Dorsolateral prefrontal cortex (tissue), 122 donors: ENCODE measurements at places on chromosomes 11 and 22.

DNA sequence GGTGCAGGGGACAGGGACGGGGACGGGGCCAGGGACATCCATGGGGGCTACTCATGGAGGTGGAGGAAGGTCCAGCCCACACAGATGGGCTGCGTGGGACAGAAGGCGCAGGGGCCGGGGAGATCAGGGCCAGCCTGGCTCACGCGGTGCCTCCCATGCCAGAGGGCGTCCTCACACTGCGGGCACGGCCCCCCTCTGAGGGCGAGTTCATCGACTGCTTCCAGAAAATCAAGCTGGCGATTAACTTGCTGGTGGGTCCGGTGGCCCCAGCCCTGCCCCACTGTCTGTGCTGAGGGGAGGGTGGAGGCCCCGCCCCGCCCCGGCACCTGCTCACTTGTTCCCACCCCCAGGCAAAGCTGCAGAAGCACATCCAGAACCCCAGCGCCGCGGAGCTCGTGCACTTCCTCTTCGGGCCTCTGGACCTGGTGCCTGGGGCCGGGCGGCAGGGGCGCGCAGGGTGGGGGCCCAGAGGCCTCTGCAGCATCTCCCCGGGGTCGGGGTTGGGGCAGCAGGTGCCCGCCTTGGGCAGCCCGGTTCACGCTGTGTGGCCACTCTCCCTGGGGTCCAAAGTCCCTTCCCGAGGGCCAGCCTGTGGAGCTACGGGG is 15.8 kb downstream of the EPS8L2 start:
- no peak for DNase-seq

GRCh38 chr11:2109541-2110019 is 29.6 kb downstream of the IGF2 start:
- DNase-seq, result no peak

DNA sequence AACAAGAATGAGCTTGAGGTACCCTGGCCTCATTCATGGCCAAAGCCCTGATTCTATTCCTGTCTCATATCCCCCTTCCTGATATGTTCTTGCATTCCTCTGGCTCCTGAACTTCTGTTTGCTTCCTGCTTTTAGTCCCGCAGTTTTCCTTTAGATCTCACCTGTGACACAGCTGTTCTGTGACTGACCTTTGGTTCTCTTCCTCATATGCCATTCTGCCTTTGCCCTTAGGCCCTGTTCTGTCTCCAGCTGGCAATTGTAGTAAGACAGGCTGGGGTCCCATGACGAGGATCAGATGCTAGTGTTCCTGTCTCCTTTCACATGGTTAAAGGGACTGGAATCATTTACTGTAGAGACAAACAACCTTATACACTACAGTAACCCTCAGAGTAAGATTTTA is 59.0 kb upstream of the PDE3B start:
- no peak for DNase-seq

DNA sequence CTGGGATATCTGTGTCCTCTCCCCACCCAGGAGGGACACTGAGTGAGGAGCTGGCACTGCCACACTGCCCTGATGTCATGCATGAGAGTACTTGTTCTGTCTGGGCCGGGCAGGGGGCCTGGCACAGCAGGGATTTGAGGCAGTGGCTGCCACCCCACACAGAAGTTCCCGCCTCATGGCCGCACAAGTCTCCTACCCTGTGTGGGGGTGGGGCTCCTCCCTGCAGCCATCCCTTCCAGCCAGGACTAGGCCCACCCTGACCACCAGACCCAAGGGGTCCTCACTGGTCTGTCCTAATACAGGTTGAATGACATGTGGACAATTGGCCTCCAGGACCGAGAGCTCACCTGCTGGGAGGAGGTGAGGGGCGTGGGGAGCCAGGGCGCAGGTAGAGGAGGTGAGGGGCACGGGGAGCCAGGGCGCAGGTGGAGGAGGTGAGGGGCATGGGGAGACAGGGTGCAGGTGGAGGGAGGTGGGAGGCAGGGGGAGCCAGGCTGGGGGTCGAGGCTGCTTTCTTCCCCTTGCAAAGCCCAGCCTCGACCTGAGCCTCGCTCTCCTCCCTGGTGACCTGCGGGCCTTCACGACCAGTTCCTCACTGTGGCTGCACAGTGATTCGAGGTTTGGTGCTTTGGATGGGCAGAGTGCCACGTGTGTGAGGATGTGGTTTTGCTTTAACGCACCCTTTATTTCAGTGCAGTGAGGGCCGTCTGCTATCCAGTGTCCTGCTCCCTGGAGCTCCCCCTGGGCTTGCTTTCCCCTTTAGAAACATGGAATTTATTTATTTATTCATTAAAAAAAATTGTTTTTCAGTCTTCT is 7.4 kb downstream of the LZTR1 start:
- DNase-seq, result no peak

DNA sequence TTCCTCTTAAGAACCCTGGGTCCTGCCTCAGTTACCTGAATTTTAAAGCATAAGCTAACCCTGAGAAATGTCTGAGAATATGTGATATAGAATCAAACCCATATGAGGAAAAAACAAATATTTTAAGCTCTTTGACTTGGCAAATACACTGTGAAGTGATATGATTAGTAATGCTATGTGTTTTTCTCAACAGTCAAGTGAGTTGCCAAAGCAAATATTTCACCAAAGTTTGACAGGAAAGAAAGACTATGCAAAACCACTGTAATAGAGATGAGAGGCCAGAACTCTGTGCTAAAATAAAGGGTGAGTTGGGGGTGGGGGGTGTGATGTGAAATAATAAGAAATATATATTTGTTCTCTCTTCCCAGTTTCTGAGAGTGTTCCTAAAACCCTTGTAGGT is 613.5 kb upstream of the CCDC179 start:
- no peak for DNase-seq

- no peak for DNase-seq
Observed at GRCh38 chr11:14327116-14327515, 31.9 kb downstream of the RRAS2 start.

DNA sequence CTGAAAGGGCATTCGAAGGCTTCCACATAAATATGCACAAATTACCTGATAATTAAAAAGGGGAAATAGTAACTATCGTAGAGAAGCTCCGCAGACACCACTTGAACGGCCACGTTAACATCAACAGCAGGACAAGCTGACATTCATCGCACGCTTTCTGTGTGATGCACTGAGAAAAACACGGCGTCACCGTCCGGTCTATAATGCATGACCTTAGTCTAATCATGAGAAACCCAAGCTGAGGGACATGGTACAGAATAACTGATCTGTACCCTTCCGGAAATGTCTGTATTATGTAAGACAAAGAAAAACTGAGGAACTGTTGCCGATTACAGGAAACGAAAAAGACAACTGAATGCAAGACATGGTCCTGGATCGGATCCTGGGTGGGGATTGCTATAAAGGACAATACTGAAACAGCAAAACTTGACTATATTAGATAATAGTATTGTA is 678 bp upstream of the RANGAP1 start:
- DNase-seq, result no peak

DNA sequence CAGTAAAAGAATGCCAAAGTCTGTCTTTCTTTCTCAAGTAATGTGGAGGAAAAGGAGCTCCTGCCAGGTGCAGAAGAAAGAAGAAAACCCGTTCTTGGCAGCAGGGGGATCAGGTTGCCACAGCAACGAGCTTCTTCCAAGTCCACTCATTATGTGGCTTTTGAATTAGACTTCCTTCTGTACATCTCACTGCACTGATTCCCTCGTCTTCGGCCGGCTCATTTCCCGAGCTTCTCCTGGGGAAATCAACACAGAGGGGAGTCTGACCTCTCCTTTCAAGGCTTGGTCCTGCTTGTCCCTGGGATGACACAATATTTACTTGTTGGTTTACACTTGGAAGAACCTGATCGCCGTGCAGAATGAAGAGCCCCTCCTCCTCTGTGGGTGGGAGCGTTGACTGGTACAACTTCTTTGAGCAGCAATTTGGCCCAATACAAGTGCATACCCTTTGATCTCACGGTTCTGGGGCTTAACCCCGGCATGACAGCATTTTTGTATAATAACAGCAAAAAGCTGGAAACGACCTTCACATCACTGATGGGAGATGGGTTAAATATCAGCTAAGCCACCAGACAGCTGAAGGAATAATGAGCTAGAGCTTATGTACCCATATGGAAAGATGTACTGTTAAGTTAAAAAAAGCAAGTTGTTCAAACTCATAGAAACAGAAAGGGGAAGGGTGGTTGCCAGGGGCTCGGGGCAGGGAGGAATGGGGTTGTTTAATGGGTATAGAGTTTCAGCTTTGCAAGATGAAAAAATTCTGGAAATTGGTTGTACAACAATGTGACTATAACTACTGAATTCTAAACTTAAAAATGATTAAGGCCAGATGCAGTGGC is 35.4 kb downstream of the MCHR1 start:
- peak; percentile 32 for DNase-seq
